ENCODE measurements at places on chromosomes 1 and 21. TPM values are rescaled to one million over a fixed set of nuclear protein-coding genes. Genes with fewer than 3 reads are reported as not detected.

USH2A gene
- total RNA-seq = not detected

ITLN2 gene
- total RNA-seq = not detected

GUCA2B gene
- total RNA-seq = not detected

TNFRSF8 gene
- total RNA-seq = under 0.01 TPM

SLC25A34 gene
- 0.34 TPM for total RNA-seq

CLEC20A gene
- total RNA-seq = not detected

FCN3 gene
- total RNA-seq = not detected

CRTC2 gene
- 3.2 TPM for total RNA-seq

FAM167B gene
- total RNA-seq = 0.17 TPM

PDPN gene
- 62.9 TPM for total RNA-seq

FLG2 gene
- not detected for total RNA-seq

BGLAP gene
- 0.33 TPM for total RNA-seq

MPZ gene
- 1.7 TPM for total RNA-seq

OR2L2 gene
- total RNA-seq = not detected

CDC42BPA gene
- total RNA-seq = 66.4 TPM

UMODL1 gene
- not detected for total RNA-seq

GFI1 gene
- under 0.01 TPM for total RNA-seq

TRIM63 gene
- under 0.01 TPM for total RNA-seq

CA6 gene
- 0.11 TPM for total RNA-seq

IFI44 gene
- 37.0 TPM for total RNA-seq

SLFNL1 gene
- total RNA-seq = 0.17 TPM

LRRC53 gene
- total RNA-seq = not detected

ACOT11 gene
- 2.6 TPM for total RNA-seq

RPE65 gene
- total RNA-seq = not detected

EDEM3 gene
- 58.0 TPM for total RNA-seq

ZNF593 gene
- 21.5 TPM for total RNA-seq

BMP8B gene
- total RNA-seq = under 0.01 TPM

MCOLN2 gene
- total RNA-seq = under 0.01 TPM

FCER1G gene
- 0.17 TPM for total RNA-seq

RAB42 gene
- 8.0 TPM for total RNA-seq

SPATA21 gene
- total RNA-seq = not detected

IFNLR1 gene
- total RNA-seq = not detected

APOBEC4 gene
- not detected for total RNA-seq

EFNA3 gene
- total RNA-seq = 1.4 TPM

OPTC gene
- not detected for total RNA-seq

ROR1 gene
- total RNA-seq = 0.17 TPM

CCDC185 gene
- total RNA-seq = not detected

LINGO4 gene
- not detected for total RNA-seq

FCAMR gene
- total RNA-seq = not detected

OPRD1 gene
- total RNA-seq = under 0.01 TPM

OR2T10 gene
- total RNA-seq = not detected

THEM5 gene
- 0.33 TPM for total RNA-seq

S100A1 gene
- not detected for total RNA-seq

PLPPR4 gene
- total RNA-seq = 0.54 TPM

CEP85 gene
- total RNA-seq = 4.4 TPM

GJC2 gene
- 6.5 TPM for total RNA-seq

TM2D1 gene
- 46.8 TPM for total RNA-seq

DYRK1A gene
- 79.0 TPM for total RNA-seq

ZFYVE9 gene
- 36.2 TPM for total RNA-seq

UBR4 gene
- total RNA-seq = 86.1 TPM

AIRE gene
- not detected for total RNA-seq

AGPAT3 gene
- total RNA-seq = 38.1 TPM

S100A7A gene
- not detected for total RNA-seq

CCT3 gene
- 378 TPM for total RNA-seq

CATSPER4 gene
- total RNA-seq = not detected

All from dermis lymphatic vessel endothelial cell (primary cell).